ENCODE measurements at places on chromosomes 5 and 9. TPM values are rescaled to one million over a fixed set of nuclear protein-coding genes. Genes with fewer than 3 reads are reported as not detected.
A peak's percentile ranks its signal among the peaks of the same experiment; 100 is the strongest.

- no peak overlapping the region for H3K4me3 ChIP-seq
- H3K36me3 ChIP-seq, result no peaks in the 10 kb centered on the region
- peaks cover 3% of the 10 kb centered on the region for H3K27me3 ChIP-seq
These were observed 243.0 kb upstream of the CDH18 start for GRCh38 chr5:20231040-20231439.

- peaks cover 19% of the 10 kb centered on the region for H3K27me3 ChIP-seq
- H3K27ac ChIP-seq, result no peak overlapping the region
- H3K4me3 ChIP-seq, result no peak overlapping the region
- H3K4me1 ChIP-seq, result no peaks in the 10 kb centered on the region
These were observed 145.4 kb upstream of the MTAP start for GRCh38 chr9:21656776-21657674.

GRCh38 chr9:101465326-101465915, 29.8 kb upstream of the ALDOB start:
- DNase-seq, result no peak
- no peak overlapping the region for H3K4me3 ChIP-seq
- no peaks in the 10 kb centered on the region for H3K27me3 ChIP-seq
- no peak overlapping the region for H3K27ac ChIP-seq
- H3K4me1 ChIP-seq, result peaks cover 36% of the 10 kb centered on the region

DNA sequence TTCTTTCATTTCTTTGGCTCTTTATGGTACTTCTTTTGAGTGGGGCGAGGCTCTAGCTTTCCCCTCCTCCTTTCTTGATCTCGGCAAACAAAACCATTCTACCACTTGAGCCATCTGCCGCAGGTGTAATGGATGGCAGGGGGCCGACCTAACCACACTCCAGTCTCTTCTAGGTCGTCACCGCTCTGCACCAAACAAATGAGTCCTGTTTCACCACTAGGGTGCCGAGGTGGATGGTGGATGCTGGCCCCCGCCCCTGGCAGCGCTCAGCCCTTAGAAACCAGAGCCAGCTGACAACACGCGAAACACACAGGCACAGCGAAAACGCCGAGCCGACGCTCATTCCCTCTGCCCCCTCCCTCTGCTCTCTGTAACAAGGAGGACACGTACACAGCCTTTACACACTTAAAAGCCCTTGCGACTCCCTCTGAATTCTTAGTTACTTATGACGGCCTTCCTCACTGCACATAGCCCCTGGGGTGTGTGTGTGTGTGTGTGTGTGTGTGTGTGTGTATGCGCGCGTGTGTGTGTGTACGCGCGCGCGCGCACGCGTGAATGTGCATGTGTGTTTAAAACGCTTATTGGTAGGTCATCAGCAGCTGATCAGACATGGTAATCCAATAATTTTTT, 199.4 kb downstream of the MEF2C start:
- H3K4me3 ChIP-seq, result no peak overlapping the region
- H3K27me3 ChIP-seq, result peaks cover 88% of the 10 kb centered on the region
- DNase-seq, result no peak
- peaks cover 4% of the 10 kb centered on the region for H3K36me3 ChIP-seq
- H3K27ac ChIP-seq, result no peak overlapping the region
- peaks cover 8% of the 10 kb centered on the region for H3K4me1 ChIP-seq

DNA sequence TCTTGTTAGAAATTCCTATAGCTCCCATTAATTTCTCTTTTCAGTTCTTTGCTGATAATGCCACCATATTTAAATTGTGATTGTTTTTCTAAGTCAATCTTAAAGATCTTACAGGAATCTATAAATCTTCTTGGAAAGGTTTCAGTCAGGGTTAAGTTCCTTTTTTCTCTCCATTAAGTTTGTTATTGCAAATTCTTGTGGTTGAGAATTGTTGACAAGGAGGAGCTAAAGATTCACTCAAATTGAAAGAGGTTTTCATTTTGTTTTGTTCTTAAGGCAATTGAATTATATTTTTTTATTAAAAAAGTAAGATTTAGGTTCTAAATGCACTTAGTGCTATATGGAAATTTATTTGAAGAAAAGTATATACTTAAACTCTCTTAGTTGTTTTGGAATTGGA, 213.4 kb downstream of the PRR16 start:
- no peak overlapping the region for H3K27ac ChIP-seq
- H3K4me3 ChIP-seq, result no peak overlapping the region
- no peak for DNase-seq
- no peaks in the 10 kb centered on the region for H3K27me3 ChIP-seq
- H3K36me3 ChIP-seq, result peaks cover 3% of the 10 kb centered on the region

DNA sequence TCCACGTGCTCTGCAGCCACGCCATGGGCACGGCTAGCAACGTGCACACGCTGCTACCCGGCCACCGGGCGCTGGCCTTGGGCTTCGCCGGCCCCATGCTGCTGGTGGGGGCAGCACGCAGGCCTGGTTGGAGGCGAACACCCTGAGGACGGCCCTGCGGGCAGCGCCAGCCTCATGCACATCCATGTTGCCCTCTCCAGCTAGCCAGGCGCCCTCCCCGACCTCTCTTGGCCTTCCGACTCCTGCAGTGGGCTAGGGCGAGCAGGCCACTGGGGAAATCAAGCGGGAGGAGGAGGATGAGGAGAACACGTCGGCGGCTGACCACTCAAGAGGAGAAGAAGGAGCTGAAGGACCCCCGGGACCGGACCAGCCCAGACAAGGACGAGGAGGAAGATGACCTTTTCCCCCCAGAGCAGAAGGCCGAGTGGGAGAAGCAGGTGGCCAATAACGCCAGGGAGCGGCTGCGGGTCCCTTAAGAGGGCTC, 73.3 kb downstream of the INSL6 start:
- H3K4me3 ChIP-seq, result no peak overlapping the region
- no peaks in the 10 kb centered on the region for H3K27me3 ChIP-seq
- H3K4me1 ChIP-seq, result no peaks in the 10 kb centered on the region
- peak; percentile 88 for DNase-seq
- H3K36me3 ChIP-seq, result peaks cover 20% of the 10 kb centered on the region
- H3K27ac ChIP-seq, result no peak overlapping the region

DNA sequence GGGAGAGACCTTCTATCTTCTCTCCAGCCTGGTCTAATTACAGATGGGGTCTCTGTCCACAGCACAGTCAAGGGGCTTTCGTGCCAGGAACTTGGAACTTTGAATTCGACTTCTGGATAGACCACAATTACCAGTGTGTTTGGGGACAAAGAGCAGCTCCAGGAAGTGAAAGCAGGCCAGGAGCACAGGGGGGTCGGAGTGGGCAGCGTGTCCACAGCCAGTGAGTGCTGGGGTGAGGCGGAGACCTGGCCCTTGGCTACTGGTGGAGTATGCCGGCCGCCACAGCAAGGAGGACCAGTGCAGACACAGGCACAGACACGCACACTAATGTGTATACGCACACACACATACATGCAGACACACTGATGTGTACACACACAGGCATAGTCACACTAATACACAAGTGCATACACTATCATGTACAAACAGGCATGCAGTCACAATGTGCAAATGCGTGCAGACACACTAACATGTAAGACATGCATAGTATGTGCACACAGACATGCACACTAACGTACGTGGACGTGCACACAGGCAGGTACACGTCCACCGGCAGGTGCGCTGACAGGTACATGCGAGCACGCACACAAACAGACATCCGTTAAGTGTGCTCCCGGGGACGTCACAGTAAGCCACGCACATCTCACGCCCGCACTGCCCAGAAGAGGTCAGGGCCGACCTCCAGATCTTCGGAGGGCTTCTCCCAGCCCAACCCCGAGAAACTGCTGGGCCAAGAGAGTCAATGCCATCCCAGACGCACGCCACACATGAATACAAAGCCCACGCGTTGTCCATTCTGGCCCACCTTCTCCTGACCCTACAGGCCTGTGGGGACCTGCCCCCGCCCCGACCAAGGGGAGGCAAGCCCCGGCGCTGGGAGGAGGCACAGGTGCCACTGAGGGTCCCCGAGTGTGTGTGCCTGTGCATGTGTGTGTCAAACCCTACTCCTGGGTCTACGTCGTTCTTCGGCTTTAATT, 46.5 kb downstream of the NKD2 start:
- no peaks in the 10 kb centered on the region for H3K4me1 ChIP-seq
- no peak overlapping the region for H3K27ac ChIP-seq
- no peaks in the 10 kb centered on the region for H3K27me3 ChIP-seq
- no peak for DNase-seq

- peaks cover 10% of the 10 kb centered on the region for H3K36me3 ChIP-seq
- H3K27ac ChIP-seq, result peak overlapping the region; percentile 99
- no peak overlapping the region for H3K4me3 ChIP-seq
- peaks cover 95% of the 10 kb centered on the region for H3K4me1 ChIP-seq
These were observed 19.7 kb downstream of the NEK6 start for GRCh38 chr9:124277420-124277819.

DNA sequence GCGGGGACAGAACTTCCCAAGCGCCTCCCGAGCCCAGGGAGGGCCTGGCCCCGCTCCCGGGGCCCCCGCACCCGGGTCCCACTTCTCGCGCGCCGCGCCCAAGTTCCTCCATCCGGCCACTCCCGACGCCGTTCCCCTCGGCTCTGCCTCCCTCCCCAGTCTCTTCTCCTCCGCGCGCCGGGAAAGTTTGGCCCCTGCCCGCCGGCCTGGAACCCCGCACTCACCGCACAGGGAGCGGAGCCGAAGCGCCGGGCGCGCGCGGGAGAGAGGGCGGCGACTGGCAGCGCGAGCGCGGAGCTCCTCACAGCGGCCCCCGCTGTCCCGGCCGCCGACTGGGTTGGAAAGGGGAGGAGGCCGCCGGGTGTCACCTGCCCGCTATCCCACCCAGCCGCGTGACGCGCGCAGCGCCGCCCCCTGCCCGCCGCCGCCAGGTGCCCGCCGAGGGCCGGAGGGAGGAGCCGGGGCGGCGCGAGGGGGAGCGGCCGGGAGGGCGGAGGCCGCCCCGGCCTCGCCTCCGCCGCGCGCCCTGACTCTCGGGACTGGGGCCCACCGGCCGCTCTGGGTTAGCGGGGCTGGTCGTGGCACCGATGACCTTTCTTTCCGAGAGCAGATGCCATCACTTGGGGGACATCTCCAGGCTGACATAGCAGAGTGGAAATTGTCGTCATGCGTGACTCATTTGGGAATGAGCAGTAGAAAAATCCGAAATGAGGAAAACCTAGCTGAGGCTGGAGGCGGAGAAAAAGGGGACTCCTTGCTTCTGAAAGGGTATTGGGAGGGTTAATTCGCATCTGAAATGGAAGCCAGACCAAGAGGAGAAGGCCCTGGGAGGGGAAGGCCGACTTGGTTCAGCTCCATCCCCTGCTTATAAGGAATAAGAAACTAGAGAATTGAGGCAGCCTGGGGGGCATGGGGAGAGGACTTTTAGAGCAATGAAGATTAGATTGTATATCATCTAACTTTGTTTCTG, at the start of gene ELOVL7:
Gene ELOVL7 (minus strand): TSS at position 334 of the 970 bp plus-strand sequence. CDS start 56,872 bp downstream, outside the sequence.
- peaks cover 61% of the 10 kb centered on the region for H3K27me3 ChIP-seq
- peak within 1 kb of the TSS; percentile 81 for H3K4me3 ChIP-seq
- H3K36me3 ChIP-seq, result peaks cover 2% of the 10 kb centered on the region
- H3K4me1 ChIP-seq, result peaks cover 13% of the 10 kb centered on the region

DNA sequence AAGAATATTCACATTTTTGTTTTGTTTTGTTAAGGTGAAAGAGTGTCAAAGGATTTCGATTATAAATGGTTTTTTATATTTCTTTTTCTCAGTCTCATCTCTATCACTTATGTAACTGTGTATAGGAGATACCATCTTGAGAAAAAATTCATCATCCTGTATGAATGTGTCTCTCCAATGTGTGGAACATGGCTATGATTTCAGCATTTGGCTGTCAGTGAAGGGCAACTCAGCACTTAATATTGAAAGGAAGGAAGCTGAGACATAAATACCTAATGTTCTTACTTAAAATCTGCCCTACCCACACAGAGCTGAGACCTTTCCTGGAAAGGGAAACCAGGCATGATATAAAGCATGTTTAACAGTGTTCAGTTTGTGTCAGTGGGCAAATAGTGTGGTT, 474.2 kb upstream of the RIOK2 start:
- no peaks in the 10 kb centered on the region for H3K36me3 ChIP-seq
- H3K4me1 ChIP-seq, result no peaks in the 10 kb centered on the region
- H3K27me3 ChIP-seq, result no peaks in the 10 kb centered on the region
- DNase-seq, result no peak

GRCh38 chr5:171639205-171639621, 146.4 kb upstream of the SMIM23 start:
- no peaks in the 10 kb centered on the region for H3K36me3 ChIP-seq
- peaks cover 42% of the 10 kb centered on the region for H3K4me1 ChIP-seq
- peak overlapping the region; percentile 73 for H3K27ac ChIP-seq
- no peak for DNase-seq
- H3K4me3 ChIP-seq, result no peak overlapping the region

DNA sequence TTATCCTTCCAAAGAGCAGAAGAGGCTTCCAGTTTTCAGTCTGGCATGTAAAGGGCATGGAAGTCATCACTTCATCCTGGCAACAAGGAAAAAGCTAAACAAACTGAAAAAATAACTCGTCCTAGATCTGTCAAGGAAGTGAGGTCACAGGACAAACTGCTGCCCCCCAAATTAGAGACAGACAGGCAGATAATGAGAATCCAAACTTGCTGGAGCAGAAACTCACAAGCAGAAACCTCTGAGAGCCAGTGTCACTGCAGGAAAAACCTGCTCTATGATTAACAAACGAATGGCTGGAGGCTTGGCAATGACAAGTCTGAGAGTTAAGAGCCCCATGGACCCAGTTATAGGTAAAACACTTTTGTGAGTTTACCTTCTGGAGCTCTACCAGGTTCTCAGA, 18.9 kb upstream of the MLANA start:
- H3K36me3 ChIP-seq, result no peaks in the 10 kb centered on the region
- no peak for DNase-seq
- H3K4me3 ChIP-seq, result no peak overlapping the region
- H3K27ac ChIP-seq, result no peak overlapping the region

GRCh38 chr9:96460882-96461281, 10.9 kb downstream of the HABP4 start:
- H3K36me3 ChIP-seq, result peaks cover 19% of the 10 kb centered on the region
- no peaks in the 10 kb centered on the region for H3K27me3 ChIP-seq
- peaks cover 16% of the 10 kb centered on the region for H3K4me1 ChIP-seq
- no peak for DNase-seq
- H3K4me3 ChIP-seq, result no peak overlapping the region
- no peak overlapping the region for H3K27ac ChIP-seq

GRCh38 chr5:116872486-116872885, 297.9 kb upstream of the SEMA6A start:
- H3K4me3 ChIP-seq, result no peak overlapping the region
- no peaks in the 10 kb centered on the region for H3K4me1 ChIP-seq
- DNase-seq, result no peak
- no peaks in the 10 kb centered on the region for H3K36me3 ChIP-seq
- H3K27ac ChIP-seq, result no peak overlapping the region

DNA sequence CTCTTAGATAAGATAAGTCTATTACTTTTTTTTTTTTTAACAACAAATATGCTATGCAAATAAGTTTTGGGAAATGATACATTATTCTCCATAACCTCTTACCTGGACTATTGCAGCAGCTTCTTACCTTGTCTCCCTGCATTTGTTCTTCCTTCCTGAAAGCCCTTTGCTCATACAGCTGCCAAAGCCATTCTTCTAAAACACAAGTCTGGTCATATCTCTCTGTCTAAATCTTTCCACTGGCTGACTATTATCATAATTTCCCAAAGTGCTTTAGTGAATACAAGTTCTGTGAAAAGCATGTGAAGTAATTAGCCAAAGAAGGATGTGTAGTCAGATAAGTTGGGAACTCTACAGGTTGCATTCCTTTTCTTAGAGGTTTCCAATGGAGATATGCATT, 115.4 kb upstream of the CNTLN start:
- DNase-seq, result no peak

- no peaks in the 10 kb centered on the region for H3K27me3 ChIP-seq
- no peak for DNase-seq
- no peak overlapping the region for H3K27ac ChIP-seq
- peaks cover 38% of the 10 kb centered on the region for H3K4me1 ChIP-seq
These were observed 16.6 kb downstream of the SPTLC1 start for GRCh38 chr9:92098638-92099037.

The TAF11L5 gene
- total RNA-seq, result not detected

The FOXD4 gene
- total RNA-seq, result 0.44 TPM

The CCIN gene
- total RNA-seq, result 2.4 TPM

The PPIC gene
- total RNA-seq, result 104 TPM

The ROR2 gene
- 18.6 TPM for total RNA-seq

The DBH gene
- total RNA-seq, result not detected

The PTGDS gene
- 80.4 TPM for total RNA-seq

The STKLD1 gene
- 1.9 TPM for total RNA-seq

All from chondrocyte (in vitro differentiated cells).